ENCODE measurements at places on chromosomes 3 and 15. TPM values are rescaled to one million over a fixed set of nuclear protein-coding genes. Genes with fewer than 3 reads are reported as not detected.

The GLDN gene
- total RNA-seq = not detected

DNA sequence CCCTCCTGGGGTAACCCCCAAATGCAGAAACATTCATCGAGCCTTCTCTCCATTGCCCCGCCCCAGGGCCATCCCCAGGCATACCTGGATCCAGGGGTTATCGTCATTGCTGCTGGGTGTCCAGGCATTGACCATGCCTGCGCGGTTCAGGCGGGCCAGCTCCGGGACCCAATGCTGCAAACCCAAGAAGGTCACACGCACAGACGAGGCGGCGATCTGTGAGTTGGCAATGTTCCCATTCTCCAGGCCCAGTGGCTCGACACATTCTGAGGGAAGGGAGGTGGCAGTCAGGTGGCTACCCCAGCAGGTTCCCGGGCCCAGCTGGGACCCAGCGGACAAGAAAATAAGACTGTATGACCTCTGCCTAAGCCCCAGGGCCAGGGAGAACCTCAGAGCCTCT lies 6.1 kb downstream of the MFGE8 start:
- H3K4me1 ChIP-seq = peaks cover 10% of the 10 kb centered on the region
- no peak overlapping the region for H3K4me3 ChIP-seq
- DNase-seq = no peak
- H3K27ac ChIP-seq = no peak overlapping the region
- H3K27me3 ChIP-seq = no peaks in the 10 kb centered on the region
- no peaks in the 10 kb centered on the region for H3K36me3 ChIP-seq

DNA sequence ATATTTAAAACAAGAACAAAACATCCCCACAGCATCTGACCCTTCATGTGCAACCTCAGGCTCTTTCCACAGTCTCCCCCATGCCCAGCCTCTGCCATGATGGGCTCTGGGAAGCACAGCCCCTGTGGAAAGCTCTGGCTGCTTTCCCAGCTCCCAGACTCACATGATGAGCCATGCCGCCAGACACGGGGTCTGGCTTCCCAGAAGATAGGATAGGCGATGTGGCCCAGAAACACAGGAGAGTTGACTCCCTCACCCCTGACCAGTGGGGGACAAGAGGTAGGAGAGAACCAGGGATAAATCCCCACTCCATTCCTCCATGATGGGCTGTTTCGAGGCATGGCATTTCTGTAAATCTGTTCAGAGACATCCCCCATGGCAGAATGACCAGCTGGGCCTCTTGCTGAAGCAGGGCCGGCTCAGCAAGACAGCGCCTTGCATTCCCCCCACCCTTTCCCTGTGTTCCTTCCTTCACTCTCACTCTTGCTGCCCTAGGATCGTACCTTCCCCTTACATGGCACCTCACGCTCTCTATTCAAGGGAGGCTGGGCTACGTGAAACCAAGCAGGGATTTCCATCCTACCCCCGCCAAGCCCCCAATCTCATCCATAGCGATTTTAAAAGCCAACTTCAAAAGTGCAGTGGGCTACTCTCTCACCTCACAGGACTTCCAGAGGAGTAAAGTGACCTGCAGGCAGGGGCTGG lies 192.4 kb downstream of the ABHD5 start:
- no peak for DNase-seq
- no peaks in the 10 kb centered on the region for H3K36me3 ChIP-seq
- H3K27ac ChIP-seq = no peak overlapping the region
- H3K4me1 ChIP-seq = peaks cover 9% of the 10 kb centered on the region
- H3K4me3 ChIP-seq = no peak overlapping the region

DNA sequence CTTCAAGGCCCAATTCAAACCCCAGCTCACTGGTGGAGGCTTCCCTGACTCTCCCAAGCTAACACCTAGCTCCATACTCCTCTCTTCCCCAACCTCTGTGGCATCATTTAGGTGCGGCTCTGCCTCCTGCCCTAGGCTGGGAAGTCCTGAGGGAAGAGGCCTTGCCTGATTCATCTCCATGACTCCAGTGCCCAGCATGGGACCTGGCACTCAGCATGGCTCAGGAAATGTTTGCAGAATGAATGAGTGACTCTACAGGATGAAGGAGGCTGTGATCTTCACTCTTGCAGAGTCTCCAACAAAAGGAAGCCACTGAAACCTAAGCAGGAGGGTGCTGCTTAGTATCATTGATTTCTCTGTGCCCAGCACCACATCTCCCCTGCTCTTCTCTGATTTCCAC lies 34.5 kb upstream of the INSYN1 start:
- no peak overlapping the region for H3K4me3 ChIP-seq
- no peaks in the 10 kb centered on the region for H3K4me1 ChIP-seq
- DNase-seq = no peak
- no peak overlapping the region for H3K27ac ChIP-seq

The PRSS50 gene
- total RNA-seq = 0.50 TPM

DNA sequence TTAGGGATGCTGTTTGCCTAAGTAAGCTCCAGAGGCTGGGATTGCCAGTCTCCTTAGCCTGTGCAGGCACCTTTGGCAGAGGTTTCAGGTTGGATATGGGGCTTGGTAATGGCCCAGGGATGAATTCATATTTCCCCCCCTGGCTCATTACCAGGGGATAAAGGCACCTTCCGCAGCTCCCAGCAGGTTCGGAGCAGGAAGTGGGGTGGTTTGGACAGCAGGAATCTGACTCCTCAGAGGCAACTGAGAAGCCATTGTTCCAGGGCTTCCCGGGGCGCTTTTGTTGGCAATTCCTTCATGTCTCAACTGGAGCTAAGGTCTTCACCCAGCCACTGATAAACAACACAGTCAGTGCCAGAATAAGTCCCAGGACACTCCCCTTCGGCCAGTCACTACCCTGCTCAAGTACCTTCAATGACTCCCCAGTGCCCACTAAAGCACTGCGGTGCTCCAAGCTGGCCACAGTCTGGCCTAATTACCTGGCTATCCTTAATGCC lies 85.3 kb upstream of the SLC6A6 start:
- no peaks in the 10 kb centered on the region for H3K36me3 ChIP-seq
- no peaks in the 10 kb centered on the region for H3K27me3 ChIP-seq
- H3K27ac ChIP-seq = peak overlapping the region; percentile 57
- peak; percentile 84 for DNase-seq
- no peak overlapping the region for H3K4me3 ChIP-seq
- peaks cover 36% of the 10 kb centered on the region for H3K4me1 ChIP-seq

DNA sequence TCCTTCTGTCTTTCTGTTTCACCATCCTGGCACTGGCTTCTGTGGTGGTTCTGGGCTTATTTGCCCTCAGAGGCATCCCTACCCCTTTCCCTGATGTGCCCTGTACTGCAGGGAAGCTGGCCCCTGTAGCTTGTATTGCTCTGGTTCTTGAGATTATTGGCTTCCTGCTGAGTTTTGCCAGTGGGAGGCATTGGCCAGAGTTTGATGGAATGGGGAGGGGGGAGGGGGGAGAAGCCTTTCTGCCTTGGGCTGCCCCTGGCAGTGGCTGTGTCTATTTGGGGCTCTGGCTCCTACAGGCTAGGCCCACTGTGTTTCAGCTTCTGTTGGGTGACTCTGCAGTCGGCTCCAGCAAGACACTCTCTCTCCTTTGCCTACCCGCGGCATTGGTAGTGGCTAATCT lies 41.6 kb upstream of the SEMA6D start:
- no peaks in the 10 kb centered on the region for H3K36me3 ChIP-seq
- no peak for DNase-seq
- H3K4me3 ChIP-seq = no peak overlapping the region
- H3K27ac ChIP-seq = no peak overlapping the region

DNA sequence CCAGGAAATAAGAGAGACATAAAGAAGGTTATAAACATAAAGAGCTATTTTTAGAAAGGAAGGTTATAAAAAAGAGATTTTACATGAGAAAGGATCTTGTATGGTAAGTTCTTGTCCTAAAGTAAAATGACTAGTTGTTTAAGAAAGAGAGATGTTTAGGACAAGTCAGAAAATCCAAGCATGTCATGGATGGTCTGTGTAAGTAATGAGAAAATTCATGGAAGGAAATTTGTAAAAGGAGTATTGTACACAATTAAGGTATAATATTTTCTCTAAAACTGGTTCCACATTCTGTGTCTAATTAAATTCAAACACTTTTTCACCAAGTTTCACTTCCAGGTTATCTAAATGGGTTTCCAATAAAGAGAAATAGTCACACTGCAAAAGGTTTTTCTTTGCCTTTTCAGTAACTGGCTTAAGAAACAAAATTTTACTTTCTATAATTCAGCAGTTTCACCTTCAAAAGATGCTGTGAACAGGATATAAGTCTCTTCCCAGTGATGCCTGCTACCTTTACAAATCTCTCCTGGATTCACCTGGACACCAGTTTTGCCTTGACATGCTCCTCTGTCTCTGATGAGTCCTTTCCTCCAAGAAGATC lies 455.7 kb downstream of the ZIC1 start:
- DNase-seq = no peak
- no peaks in the 10 kb centered on the region for H3K4me1 ChIP-seq
- no peak overlapping the region for H3K27ac ChIP-seq
- H3K36me3 ChIP-seq = no peaks in the 10 kb centered on the region

DNA sequence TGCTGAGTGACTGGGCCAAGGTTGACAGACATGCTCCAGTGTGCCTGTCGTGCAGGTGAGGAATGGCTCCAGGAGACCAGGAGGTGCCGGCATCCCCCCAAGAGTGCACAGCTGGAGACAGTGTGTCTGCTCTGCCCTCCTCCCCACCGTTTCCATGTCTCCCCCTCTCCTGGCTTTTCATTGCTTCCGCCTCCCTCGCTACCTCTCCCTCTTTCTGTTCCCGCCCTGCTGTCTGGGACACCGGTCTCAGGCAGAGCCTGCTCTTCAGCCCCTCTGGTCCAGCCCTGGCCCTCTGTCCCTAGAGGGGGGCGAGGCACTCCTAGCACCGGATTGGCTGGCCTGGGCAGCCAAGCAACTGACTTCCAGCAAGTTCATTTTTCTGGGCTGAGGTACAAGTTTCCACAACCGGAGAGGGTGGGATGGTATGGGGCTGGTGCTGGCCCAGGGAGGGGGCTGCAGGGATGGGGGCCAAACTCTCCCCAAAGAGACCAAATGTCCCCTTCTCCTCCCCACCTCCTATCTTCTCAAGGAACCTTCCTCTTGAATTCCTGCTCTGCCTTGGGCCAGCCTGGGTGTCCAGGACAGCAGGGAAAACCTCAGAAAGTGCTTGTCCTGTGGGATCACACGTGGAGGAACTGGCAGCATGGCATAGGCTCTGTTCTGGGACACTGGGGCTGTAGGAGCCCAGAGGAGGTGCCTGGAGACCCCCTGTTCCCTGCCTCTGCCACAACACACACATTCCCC lies 32.6 kb downstream of the PRKCD start:
- DNase-seq = no peak
- H3K36me3 ChIP-seq = no peaks in the 10 kb centered on the region
- peaks cover 8% of the 10 kb centered on the region for H3K4me1 ChIP-seq
- no peak overlapping the region for H3K4me3 ChIP-seq
- H3K27me3 ChIP-seq = no peaks in the 10 kb centered on the region
- no peak overlapping the region for H3K27ac ChIP-seq

The FRMD5 gene
- total RNA-seq = 6.5 TPM

DNA sequence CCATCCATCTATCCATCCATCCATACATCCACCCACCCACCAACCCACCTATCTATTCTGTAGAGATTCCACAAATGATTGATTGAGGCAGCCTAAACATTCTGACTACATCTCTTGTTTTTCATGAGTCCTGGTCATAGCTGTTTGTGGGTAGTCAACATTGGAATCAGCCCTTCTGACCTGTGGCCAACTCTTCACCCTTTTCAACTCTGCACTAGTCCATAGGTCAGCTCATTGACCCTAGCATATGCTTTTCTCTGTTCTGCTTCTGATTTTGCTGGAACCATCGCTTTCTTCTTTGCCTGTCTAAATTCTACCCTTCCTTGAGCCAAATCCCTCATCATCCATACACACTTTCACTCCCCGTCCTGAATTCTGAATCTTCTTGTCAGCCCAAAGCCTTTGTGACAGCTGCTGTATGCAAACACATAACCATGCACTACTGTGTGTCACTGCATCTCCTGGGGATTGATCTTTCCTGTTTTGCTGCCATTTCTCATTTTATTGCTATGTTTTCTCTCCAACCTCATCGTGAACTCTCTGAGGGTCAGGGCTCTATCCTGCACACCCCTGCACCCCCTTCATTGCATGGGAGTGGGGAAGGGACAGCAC lies 16.8 kb upstream of the KCTD6 start:
- DNase-seq = no peak
- no peak overlapping the region for H3K4me3 ChIP-seq
- H3K27me3 ChIP-seq = no peaks in the 10 kb centered on the region
- peaks cover 52% of the 10 kb centered on the region for H3K4me1 ChIP-seq
- H3K36me3 ChIP-seq = no peaks in the 10 kb centered on the region

The CASR gene
- not detected for total RNA-seq

DNA sequence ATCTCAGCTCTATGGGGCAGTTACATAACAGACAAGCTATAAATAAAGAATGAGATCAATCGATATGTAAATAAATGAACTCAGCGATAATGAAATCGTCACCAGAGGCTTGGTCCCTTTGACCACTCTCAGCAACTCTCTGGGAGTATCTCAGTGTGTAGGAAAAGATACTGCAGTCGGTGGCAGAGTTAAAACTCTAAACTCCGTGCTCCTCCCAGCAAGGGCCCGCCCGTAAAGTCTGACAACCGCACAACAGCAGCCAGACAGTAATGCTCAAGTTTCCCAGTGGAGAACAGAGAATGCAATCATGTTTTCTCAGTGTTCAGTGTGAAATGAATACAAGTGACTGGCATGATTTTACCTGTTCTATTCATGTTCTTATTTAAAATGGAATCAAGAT lies 28.3 kb upstream of the IGF1R start:
- no peak overlapping the region for H3K27ac ChIP-seq
- DNase-seq = no peak
- no peak overlapping the region for H3K4me3 ChIP-seq
- H3K27me3 ChIP-seq = no peaks in the 10 kb centered on the region
- H3K4me1 ChIP-seq = no peaks in the 10 kb centered on the region
- H3K36me3 ChIP-seq = no peaks in the 10 kb centered on the region

The GLCE gene
- total RNA-seq = 31.3 TPM

The PIF1 gene
- 54.8 TPM for total RNA-seq

The NAA80 gene
- total RNA-seq = 25.7 TPM

GRCh38 chr15:89383365-89384175 lies 48.9 kb upstream of the POLG start:
- H3K4me3 ChIP-seq = no peak overlapping the region
- no peak overlapping the region for H3K27ac ChIP-seq
- peak; percentile 81 for DNase-seq
- H3K27me3 ChIP-seq = no peaks in the 10 kb centered on the region

DNA sequence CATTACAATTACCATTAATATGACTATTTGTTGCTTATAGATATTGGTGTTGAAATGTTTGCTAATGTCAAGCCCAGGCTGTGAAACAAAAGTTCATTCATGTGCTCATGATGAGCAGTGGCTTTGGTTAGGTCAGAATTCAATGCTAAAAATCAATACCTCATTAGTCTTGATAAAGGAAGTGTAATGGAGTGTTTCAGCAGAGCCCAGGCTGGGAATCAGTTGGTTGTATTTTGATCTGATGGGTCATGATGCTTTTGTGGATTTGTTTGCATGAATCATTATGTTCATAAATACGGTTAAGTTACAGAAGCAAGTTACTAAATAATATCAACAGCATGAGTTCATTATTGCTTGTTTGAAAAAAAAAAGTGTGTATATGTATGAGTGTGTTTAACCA lies 13.6 kb upstream of the ZNF774 start:
- no peak overlapping the region for H3K27ac ChIP-seq
- peaks cover 58% of the 10 kb centered on the region for H3K4me1 ChIP-seq
- DNase-seq = no peak
- no peaks in the 10 kb centered on the region for H3K27me3 ChIP-seq
- no peaks in the 10 kb centered on the region for H3K36me3 ChIP-seq

- peaks cover 36% of the 10 kb centered on the region for H3K27me3 ChIP-seq
- DNase-seq = no peak
- H3K4me1 ChIP-seq = no peaks in the 10 kb centered on the region
- H3K27ac ChIP-seq = no peak overlapping the region
- no peaks in the 10 kb centered on the region for H3K36me3 ChIP-seq
- H3K4me3 ChIP-seq = no peak overlapping the region
These were observed 78.4 kb downstream of the SPSB4 start for GRCh38 chr3:141129541-141130011.

The MKRN2OS gene
- 6.2 TPM for total RNA-seq
